ENCODE measurements at places on chromosomes 3 and 15.

GRCh38 chr3:102599819-102600576 is 165.2 kb downstream of the ZPLD1 start:
- no peak for DNase-seq

GRCh38 chr3:41140242-41140641 is 59.1 kb upstream of the CTNNB1 start:
- DNase-seq, result no peak

- DNase-seq, result no peak
These were observed 77.9 kb downstream of the APBA2 start for GRCh38 chr15:28963711-28964081.

- no peak for DNase-seq
These were observed 224.1 kb upstream of the IL12A start for GRCh38 chr3:159764490-159765029.

GRCh38 chr3:149180057-149180573 is 41.5 kb downstream of the CP start:
- no peak for DNase-seq

DNA sequence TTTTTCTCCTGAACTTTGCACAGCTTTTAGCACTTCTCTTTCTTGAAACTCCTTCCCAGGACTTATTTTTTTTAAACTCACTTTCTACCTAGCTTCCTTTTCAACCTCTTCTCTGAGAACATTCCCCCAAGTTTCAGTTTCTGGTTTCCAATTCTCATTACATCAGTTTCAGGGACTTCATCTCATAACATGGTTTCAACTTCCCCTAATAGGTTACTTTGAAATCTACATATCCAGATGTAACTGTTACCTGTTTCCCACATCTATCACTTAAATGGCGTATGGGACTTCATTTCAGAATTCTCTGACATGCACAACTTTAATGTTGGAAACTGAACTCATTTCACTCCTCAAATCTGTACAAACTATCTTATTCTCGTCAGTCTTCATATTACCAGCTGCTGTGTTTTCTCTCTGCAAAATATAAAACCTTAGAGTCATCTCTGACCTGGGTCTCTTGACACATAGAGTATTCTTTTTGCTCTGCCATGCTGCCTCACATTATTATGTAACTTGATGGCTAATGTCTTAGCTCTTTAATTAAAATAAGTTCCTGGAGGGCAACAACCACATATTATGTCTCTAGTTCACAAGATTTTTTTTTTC is 58.4 kb downstream of the NME9 start:
- no peak for DNase-seq

- no peak for DNase-seq
These were observed 11.0 kb downstream of the FYCO1 start for GRCh38 chr3:45984331-45985312.

All from right renal pelvis (tissue), 4 donors.